ENCODE measurements at places on chromosomes 12 and 14.

- no peak for DNase-seq
Measured at GRCh38 chr12:9711664-9712063, 21.2 kb downstream of the CLECL1 start.

DNA sequence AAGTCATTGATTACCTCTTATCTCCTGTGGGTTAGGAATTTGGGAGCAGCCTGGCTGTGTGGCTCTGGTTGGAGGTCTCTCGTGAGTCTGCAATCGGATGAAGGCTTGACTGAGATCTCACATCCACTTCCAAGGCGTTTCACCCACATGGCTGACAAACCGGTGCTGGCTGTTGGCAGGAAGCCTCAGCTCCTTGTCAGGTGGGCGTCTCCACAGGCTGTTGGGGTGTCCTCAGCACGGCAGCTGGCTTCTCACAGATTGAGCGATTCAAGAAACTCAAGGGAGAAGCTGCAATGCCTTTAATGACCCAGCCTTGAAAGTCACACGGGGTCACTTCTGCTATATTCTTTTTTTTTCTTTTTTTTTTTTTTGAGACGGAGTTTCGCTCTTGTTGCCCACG, 28.6 kb upstream of the CORO1C start:
- no peak for DNase-seq

DNA sequence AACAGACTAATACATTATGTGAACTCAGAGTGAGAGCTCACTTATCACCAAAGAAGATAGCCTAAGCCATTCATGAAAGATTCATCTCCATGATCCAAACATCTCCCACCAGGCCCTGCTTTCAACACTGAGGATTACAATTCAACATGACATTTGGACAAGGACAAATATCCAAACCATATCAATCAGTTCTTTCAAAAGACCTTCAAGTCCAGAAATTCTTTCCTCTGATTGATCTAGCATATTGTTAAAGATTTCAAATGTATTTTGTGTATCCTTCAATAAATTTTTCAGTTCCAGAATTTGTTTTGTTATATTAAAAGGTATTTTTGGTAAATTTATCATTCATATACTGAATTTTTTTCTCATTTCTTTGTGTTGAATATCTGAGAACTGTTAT, 1055.8 kb downstream of the SLC6A15 start:
- no peak for DNase-seq

DNA sequence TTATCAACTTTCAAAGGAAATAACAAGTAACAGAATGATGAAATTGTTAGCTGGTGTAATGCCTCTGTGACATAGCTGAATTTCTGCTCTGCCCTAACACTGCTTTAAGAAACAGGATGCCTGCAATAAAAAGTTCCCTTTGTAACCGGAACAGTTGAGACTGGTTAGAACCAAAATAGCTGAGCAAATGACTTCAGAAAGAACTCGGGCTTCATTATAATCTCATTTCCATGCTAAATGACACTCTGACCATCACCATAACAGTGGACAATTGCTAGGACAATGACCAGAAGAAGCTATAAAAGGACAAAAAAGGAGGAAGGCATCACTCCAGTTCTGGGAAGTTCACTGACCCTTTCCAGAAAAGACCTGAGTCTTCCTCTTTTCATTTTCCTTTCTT, 23.5 kb upstream of the PYGL start:
- no peak for DNase-seq

DNA sequence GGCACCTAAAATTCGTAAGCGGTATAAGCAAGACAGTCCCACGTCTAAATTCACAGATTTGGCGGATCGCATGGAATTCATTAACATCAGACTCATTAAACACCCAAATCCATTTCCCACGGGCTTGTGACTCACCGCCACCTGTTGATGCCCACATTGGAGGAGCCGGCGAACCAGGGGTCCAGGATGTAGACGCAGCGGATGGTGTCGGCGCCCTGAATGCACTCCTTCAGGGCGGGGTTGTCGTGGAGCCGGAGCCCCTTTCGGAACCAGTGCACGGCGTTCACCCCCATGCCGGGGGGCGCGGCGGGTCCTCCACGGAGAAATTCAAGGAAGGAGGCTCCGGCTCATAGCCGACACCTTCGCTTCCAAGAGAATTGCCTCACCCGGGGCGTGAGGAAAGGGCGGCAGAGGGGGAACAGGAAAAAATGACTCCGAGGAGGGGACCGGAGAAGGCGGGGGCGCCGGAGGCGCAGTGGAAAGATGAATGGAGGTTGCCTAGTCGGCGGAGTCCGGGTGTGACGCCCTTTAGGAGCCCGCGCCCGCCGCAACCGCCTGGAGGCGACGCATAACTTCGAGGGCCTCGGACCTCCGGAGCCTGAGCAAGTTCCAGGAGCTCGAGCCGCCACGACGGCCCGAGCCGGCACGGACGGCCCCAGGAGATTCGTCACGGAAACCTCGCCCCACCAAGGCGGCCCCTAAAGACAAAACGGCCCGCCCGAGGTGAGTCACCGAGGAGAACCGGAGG, 506 bp downstream of the CRY1 start:
- no peak for DNase-seq

DNA sequence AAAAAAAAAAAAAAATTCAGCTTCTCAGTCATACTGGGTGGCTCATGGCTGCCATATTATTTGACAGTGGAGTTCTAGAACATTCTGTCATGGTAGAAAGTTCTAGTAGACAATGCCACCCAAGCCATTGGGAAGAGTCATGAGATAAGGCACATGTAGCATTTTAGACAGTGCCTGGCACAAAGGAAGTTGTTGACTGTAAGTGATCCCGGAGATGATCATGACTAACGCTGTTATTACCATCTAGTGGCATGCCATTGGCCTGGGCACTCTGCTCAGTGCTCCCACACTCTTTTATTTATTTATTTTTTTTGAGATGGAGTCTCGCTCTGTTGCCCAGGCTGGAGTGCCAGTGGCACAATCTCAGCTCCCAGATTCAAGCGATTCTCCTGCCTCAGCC, 80.4 kb downstream of the FOXN4 start:
- no peak for DNase-seq

- DNase-seq = no peak
Measured at GRCh38 chr14:95039259-95039992, 117.9 kb downstream of the DICER1 start.

DNA sequence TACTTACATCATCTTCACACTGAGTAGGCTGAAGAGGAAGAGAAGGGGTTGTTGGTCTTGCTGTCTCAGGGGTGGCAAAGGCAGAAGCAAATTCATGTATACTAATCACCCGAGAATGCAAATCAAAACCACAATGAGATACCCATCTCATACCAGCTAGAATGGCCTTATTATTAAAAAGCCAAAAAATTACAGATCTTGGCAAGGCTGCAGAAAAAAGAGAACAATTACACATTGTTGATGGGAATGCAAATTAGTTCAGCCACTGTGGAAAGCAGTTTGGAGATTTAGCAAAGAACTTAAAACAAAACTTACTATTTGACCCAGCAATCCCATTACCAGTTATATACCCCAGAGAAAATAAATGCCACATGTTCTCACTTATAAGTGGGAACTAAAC, 154.9 kb downstream of the SEC23A start:
- DNase-seq = no peak

DNA sequence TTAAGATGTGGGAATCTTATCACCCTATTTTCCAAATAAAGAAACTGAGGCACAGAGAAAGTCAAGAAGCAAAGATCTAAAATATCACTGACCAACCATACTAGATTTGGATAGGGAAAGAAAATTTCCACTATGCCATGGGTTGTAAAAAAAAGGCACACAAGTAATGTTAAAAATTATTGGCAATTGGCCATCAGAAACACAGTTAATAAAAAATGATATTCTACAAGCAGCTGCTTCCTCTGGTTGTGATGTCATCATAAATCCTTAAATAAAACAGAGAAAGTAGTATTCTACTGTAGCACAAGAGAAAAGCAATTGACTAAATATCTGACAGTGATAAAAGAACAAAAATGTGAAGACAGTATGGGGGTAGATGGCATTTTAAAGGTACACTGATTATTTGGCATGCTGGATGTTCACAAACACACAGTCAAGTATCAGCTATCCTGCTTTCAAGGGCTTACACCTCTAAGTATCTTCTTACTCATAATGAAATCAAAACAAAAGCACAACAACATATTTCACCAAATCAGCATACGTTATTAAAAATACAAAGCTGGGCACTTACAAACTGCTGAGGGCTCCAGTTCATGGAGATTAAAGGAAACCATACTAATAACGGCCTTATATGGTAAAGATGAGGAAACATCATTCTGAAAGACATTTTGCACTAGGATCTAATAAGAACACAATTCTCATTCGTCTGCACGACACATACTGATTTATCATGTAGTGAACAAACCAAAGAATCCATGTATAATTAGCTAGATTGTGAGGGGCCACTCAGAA, 45.7 kb downstream of the CORO1C start:
- DNase-seq = no peak

DNA sequence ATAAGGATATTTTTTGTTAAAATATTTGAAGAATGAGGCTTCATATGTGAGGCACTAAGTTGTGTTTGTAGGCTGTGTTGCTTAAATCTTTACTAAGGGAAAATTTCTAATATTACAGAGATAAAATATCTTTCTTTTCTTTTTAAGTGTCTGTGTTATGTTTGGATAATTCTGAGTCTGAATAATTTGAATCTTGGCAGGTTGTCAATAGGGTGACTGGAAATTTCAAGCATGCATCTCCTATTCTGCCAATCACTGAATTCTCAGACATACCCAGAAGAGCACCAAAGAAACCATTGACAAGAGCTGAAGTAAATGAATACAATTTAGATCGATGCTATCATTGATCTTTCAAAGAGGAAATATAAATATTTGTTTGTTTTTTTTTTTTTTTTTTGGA, 29.4 kb downstream of the TMPO start:
- DNase-seq = no peak

- no peak for DNase-seq
Measured at GRCh38 chr14:95302667-95303506, 16.8 kb downstream of the CLMN start.

DNA sequence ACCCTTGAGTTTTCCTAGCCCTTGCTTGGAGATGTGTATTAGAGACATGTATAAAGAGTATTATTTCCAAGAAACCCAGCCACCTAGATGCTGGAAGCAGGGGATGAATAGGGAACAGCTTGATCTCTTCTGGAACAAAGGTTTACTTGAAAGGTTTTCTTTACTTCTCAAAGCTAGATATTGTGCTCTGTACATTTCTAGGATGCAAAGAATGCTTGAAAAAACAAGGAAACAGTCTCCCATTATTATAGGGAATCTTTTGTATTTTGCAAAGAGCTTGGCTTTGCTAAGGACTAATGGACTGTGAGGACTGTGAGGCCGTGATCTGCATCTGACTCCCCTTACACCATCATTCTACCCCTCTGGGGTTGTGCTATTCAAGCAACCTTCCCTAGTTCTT, 77.9 kb downstream of the PRICKLE1 start:
- no peak for DNase-seq

GRCh38 chr12:26800858-26801257, 32.1 kb downstream of the ITPR2 start:
- no peak for DNase-seq

DNA sequence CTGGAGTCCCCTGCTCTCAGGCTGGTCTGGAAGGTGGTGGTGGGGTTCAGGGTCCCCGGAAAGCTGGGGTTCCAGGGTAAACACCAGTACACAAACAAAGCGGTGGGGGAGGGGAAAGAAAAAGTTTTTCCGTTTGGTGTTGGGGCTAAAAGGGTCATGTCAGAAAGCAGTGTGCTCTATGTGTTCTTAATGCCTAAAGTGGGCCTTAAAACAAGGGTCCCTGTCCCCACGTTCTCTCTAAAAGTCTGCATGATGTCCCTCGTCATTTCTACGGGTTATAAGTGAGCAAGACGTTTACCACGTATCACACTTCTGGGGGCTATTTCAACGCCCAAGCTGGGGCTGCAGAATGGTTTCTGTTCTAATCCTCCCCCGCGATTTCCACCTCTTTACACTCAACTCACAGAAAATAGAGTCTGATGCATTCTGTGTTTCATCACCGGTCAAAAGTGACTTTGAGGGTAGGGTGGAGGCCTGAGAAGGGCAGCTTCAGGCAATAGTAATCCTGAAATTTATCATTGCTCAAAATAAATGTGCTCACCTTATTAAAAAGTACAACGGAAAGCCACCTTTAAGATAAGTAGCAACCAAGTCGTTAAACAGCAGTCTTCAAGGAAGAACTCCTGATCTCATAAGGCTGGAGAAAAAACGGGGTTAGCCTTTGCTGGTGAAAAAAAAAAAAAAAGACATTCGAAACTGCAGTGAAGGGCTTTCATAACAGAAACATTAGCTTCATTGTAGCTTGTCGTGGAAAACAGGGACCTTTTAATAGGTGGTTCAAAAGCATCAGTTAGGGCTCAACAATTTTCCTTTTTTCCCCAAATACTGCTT, 63.9 kb upstream of the PTGR2 start:
- DNase-seq = no peak

- DNase-seq = no peak
Measured at GRCh38 chr14:105487449-105487985, 831 bp downstream of the CRIP1 start.

DNA sequence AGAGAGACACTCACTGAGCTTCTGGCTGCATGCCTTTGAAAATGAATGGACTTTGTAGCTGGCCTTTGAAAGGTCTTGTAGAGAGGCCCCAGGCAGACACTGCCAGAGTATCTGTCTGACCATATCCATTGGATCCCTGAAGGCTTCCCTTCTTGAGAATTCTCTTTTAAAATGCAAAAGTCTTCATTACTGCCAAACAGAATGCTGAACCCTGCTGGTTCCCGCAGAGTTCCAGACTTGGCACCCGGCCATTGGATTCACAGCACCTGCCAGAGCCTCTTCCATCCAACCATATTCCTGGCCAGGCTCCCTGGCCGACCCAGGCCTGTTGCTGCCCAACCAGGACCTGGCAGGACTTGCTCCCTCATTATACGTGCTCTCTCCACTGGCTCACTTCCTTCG, 182.5 kb downstream of the GXYLT1 start:
- no peak for DNase-seq

GRCh38 chr14:96029089-96029645, 10.0 kb upstream of the C14orf132 start:
- no peak for DNase-seq

DNA sequence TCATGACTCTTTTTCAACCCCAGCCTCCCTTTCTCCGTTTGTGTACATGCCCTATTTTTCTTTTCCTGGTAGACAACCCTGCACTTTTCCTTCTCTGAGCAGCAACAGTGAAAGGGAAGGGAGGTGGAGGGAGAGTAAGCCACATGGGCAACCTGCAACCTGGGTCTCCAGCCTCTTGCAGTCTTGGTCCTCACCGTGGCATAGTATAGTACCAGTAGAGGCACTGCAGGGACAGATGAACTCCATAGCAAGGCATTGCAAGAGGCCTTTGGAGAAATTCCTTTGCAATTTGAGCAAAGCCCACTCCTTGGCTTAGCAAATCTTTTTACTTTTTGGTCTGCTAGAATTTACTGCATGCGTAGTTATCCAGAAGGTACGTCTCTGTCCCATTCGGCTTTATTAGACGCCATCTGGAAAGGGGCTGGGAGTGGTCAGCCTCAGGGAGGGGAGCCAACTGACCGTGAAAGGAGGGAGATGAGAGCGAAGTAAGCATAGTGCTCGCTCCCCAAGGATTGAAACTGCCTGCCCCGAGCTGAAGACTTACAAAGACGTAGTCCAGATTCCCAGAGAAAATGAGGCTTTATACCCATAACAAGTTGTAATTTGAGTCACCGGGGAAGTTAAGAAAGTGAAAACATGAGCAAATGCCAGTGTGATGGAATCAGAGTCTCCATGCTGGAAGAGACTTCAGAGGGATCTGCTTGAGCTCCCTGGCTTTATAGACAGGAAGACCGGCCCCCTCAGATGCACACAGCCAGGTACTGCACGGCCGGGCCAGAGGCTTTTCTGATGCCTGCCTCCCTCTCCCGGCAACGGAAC, 332.0 kb downstream of the CACNA1C start:
- DNase-seq = no peak
